Natural killer cell (primary cell): ENCODE measurements at places on chromosomes 16 and 17.

DNA sequence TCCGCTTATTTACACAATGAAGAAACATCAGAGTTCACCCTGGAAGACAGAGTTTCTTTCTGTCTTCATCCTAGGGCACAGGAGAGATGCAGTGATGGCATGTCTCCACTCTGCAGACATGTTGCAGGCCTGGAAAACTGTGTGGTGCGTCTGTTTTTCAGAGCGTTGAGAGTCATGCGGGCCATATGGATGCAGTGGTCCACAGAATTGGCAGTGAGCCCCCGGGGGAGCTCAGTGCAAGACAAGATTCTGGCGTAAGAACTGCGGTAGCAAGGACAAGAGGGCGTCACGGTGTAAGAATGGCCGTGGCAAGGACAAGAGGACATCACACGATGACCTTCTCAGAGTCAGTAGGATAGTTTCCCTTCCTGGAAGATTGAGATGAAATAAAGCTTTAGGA, 654.0 kb downstream of the MAF start:
- DNase-seq, result no peak

GRCh38 chr17:4950075-4950745, 709 bp upstream of the ENO3 start:
- no peak for DNase-seq

DNA sequence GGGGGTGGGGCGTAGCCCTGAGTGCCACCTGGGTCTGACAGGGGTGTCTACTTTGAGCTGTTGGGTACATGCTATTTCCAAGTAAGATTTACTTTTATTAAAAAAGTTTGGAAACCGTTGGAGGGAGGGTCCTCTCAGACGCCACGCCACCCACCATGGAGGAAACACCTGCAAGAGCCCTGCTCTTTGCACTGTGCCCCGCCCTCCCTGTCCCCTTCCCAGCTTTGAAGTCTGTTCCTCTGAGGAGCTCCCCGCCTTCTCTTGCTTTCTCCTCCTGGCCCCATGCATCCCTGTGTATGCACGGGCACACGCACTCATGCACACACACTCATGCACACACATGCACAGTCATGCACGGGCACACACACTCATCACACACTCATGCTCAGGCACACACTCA, 15.5 kb downstream of the ADGRG1 start:
- no peak for DNase-seq

- DNase-seq, result peak; percentile 61
Observed at GRCh38 chr17:59154292-59154720, 680 bp downstream of the SKA2 start.

- DNase-seq, result no peak
Observed at GRCh38 chr16:59213952-59214351, 479.8 kb upstream of the GOT2 start.

DNA sequence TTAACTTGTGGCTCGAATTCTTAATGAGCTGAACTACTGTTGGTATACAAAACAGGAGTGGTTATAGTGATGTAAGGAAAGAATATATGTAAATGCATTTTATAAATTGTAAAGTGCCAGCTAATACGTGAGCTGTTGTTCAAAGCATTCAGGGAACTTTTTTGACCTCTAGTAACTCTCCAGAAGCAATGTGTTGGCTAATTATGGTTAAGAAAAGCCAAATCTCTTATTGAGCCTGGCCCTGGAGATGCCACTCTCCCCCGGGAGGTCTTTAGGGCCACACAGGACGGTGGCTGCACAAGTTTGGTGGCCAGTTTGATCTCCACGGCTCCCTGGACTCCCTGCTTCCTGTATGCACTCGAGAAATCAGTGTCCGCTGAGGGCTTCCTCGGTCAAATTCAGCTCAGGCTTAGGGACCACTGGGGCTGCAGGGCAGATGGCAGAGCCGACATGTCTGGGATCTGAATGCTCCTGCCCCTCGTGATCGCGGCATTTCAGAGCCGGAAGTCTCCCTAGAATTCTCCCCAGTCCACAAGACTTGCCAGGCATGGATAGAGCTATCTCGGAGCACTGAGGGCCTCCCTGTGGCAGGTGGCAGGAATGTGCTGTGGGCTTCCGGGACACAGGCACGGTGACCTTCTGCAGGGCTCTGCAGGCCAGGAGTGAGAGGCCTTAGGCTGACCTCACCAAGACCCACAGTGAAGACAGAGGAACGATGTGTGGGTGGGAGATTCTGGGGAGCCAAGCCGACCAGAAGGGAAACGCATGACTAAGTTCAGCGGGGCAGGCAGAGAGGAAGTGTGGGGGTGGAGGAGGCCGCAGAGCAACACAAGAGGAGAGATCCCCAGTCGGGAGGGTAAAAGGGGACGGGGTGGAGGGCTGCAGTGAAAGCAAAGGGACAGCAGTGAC, 18.6 kb upstream of the PITPNM3 start:
- DNase-seq, result no peak

DNA sequence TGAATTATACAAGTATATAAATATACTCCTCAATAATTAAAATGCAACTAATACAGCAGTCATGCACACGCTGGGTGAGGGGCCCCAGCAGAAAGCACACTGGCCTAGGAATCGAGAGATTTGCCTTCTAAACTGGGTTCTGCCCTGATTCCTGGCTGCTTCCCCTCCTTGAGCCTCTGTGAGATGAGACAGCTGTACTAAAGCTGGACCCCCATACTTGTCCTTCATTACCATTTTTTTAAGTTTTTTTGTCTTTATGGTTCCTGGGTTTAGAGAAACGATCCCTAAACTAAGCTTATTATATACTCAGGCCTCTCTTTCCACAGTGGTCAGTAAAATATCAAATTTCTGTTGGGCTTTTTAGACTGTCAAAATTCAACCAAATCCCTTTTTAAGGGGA, 195.1 kb upstream of the DYNLRB2 start:
- DNase-seq, result no peak

DNA sequence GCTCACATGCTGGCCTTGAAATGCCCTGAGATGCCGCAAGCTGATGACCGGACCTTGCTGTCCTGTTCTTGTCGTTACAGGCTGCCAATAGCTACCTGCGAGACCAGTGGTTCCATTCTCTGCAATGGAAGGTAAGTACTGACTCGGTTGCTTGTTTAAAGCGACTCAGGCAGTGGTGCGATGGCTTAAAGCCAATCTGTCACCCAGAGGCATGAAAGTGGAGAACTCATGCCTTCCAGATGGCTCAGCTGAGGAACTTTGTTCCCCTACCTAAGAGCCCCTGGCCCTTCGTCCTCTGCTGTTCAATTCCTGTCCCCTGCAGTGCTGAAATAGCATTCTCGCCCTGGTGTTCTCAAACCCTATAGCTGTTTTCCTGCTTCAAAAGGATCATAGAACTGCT, 158.3 kb upstream of the PLCG2 start:
- no peak for DNase-seq

DNA sequence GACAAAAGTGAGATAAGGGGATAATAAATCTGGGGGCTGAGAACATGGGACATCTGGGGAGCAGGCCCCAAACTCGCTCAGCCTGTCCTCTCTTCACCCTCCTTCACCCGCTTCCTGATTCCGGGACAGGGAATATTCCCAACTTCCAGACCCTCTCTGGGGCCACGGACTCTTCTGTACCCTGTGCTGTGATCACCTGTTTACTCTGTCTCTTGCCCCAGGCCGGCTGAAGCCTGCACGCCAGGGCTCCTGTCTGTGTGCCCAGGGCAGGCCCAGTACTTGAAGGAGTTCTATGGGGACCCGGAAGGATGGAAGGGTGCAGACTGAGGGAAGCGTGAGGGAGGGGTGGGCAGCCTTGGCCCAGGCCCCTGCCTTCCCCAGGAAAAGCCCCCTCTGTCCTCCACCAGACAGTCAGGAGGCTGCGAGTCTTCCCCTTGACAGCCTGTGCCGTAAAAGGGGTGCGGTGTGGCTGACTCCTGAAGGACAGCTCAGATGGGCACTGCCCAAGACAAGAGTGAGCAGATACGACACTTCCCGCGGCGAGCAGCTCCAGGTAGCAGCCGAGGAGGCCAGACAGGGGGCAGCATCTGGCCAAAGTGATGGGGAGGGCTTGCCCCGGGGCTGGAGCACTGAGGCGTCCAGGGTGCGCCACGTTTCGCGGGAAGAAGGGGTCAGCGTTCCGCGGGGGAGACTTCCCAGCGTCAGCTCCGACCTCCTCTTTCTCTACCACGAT, 1.0 kb upstream of the CCNF start:
- DNase-seq, result peak; percentile 43

DNA sequence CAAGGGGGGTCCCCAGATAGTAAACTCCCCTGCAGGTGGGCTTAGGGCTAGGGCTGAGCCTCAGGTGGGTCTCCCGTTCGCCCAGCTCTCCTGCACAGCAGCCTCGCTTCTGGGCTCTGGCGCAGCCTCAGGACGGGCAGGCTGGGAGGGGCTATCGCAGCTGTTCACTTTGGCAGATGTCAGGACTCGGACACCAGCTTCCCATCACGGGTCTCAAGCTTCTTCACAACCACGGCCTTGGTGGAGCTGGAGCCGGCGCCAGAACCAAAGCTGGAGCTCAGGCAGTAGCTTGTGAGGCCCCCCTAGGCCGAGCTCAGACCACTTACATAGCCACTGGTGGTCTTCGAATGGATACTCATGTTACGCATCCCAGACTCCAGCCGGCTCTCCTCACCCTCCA, 26.0 kb downstream of the CLEC3A start:
- no peak for DNase-seq

DNA sequence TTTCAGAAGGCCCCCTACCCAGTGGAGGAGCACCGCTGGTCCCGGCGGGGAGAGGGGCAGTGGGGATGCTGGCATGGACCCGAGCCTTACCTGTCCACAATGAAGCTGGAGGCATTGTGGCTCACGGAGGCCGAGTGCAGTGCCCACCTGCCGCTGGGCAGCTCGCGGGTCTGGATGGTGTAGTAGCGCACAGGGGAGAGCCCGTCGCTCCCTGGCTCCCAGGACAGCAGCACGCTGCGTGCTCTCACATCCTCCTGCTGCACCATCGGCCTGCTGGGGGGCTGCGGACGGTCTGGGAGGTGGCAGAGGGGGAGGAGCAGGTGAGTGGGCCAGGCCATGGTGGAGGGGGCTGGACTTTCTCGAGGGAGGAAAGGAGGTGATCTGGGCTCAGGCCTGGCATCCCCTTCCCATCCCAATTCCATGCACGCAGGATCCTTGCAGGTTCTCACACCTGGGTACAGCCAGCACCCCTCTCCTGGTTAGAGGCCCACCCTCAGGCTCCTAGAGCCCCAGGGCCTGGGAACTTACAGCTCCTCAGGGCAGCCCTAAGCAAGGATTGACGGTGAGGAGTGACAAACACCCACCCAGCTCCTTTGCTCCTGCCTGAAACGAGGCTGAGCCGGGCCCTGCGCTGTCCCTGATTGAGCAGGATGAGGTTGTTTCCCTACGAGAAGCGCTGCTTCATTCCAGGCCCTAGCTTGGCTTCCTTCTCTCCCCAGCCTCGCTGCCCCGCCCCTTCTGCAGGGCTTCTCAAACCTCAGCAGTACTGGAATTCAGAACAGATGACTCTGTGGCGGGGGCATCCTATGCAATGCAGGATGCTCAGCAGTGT, 76.2 kb upstream of the CDC42EP4 start:
- DNase-seq, result no peak

DNA sequence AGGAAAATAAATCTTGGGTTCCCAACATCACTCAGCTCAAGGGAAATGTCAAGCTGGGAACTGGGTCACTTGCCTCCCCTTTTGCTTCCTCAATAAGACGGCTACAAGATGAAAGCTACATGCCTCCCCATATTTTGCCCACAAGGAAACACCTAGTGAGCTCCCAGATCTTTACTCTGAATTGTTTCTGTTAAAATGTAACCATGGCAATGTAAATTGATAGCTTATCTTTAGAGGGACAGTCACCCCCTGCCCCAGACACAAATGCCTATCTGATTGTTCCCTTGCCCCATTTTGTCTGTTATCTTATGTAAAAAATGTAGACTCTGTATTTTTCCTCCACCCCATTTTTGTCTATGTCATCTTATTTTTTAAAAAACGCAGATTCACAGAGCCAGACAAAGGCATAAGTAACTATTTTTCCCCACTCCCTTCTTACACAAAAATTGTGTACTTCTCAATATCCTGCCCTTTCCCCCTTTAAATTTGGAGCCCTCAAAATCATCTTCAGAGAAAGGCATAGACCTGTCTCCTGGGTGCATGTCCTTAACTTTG, 288.7 kb upstream of the ERCC4 start:
- no peak for DNase-seq

DNA sequence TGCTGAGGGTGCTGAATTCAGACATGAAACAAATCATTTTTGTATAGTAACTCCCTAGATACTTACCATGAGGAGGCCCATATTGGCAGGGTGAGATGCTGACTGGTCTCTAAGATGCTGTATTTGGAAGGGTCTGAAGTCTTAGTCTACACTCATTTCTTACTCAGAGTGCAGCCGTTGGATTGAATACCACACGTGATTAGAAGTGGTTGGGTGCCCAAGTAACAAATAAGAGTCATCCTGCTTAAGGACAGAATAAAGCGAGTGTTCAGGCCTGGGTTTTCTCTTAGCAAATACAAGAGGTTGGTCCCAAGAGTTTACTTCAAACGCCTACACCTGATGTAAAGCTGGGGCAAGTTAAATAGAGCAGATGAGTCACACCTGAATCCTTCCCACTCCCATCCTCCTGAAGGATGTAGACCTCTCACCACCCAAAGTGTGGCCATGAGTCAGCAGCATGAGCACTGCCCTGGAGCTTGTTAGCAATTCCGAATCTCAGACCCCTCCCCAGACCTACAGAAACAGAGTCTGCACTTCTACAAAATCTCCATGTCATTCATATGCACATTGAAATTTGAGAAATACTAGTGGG, 284.6 kb upstream of the CDH5 start:
- no peak for DNase-seq

- no peak for DNase-seq
Observed at GRCh38 chr17:66142428-66142827, 49.5 kb downstream of the CEP112 start.

DNA sequence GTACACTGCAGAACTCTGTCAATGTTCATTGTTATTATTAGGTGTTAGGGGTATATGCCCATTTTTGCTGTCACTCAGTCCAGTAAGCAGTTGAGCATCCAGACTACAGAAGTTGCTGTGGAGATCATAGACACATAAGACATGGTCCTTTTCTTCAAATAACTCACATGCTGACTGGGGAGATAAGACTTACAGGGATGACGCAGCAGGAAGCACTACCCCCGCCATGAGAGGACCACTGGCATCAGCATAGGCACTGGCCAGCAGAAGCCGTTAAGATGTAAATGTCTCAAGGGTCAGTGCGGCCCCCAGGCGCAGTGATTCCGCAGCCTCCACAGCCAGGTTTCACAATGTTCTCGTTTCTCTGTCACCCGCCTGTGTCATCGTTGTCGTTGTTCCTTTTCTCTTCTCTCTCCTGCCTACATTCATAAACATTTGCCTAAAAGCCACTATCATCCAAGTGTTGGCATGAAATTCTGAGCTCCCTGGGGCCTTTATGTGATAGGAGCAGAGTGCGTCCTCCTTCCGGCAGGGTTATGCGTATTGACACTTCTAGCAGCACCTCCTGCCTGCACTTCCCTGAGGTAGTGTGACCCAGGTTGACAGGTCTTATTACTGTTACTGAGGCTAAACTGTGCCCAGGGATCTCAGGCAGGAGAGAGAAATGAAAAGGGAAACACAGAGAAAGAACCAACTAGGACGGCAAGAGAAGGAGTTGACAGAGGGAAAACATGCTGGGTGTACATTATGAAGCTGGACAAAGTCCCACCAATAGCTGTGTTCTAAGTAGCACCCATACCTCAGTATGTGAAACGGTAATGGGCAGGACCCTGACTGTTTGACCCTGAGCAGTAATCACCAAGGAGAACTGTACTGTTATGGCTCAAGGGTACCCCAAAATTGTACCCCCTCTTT, 17.9 kb downstream of the TANGO6 start:
- DNase-seq, result no peak
